ENCODE measurements at places on chromosomes 1 and 21. TPM values are rescaled to one million over a fixed set of nuclear protein-coding genes. Genes with fewer than 3 reads are reported as not detected.

The PLPP3 gene
- total RNA-seq = 30.0 TPM

The ZNF648 gene
- total RNA-seq = not detected

The SGIP1 gene
- not detected for total RNA-seq

The ZMYND12 gene
- total RNA-seq = 0.20 TPM

The RPL22 gene
- total RNA-seq = 335 TPM

The SPRR5 gene
- not detected for total RNA-seq

The DISP1 gene
- 1.7 TPM for total RNA-seq

The OPRD1 gene
- 0.14 TPM for total RNA-seq

The ERG gene
- total RNA-seq = not detected

The ROR1 gene
- 10.7 TPM for total RNA-seq

The RNASEL gene
- 2.2 TPM for total RNA-seq

The TFAP2E gene
- 0.55 TPM for total RNA-seq

The GBP6 gene
- total RNA-seq = not detected

The SLC27A3 gene
- total RNA-seq = 1.3 TPM

The AMIGO1 gene
- total RNA-seq = 1.1 TPM

The NID1 gene
- 4.1 TPM for total RNA-seq

The PRKCZ gene
- 6.5 TPM for total RNA-seq

The NPL gene
- 0.79 TPM for total RNA-seq

The OR2T35 gene
- not detected for total RNA-seq

The RHOU gene
- 6.7 TPM for total RNA-seq
